RWPE2 (cell line): ENCODE measurements at places on chromosomes 1 and 21.

- DNase-seq, result no peak
Observed at GRCh38 chr1:50091068-50091467, 17.7 kb upstream of the ELAVL4 start.

- no peak for DNase-seq
Observed at GRCh38 chr1:179177182-179177581, 52.3 kb downstream of the ABL2 start.

GRCh38 chr21:28916150-28916893 lies 76.4 kb downstream of the LTN1 start:
- no peak for DNase-seq

DNA sequence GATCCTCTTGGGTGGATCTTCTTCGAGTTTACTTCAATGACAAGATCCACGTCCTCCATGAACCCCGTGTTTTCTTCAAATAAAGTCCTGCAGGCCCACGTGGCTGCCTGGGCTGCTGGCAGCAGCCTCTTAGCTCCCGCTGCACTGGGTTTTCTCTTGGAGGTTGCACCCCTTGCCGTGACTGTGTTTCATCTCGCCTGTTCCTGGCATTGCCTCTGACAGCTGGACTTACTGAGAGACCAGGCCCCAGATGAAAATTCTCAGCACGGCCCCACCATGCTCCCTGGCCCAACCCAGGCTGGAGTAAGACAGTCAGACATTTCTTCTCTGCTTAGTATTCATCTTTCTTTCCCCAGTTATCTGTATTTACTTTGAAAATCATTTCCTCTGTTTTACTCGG lies 274.8 kb upstream of the RUNX1 start:
- no peak for DNase-seq

DNA sequence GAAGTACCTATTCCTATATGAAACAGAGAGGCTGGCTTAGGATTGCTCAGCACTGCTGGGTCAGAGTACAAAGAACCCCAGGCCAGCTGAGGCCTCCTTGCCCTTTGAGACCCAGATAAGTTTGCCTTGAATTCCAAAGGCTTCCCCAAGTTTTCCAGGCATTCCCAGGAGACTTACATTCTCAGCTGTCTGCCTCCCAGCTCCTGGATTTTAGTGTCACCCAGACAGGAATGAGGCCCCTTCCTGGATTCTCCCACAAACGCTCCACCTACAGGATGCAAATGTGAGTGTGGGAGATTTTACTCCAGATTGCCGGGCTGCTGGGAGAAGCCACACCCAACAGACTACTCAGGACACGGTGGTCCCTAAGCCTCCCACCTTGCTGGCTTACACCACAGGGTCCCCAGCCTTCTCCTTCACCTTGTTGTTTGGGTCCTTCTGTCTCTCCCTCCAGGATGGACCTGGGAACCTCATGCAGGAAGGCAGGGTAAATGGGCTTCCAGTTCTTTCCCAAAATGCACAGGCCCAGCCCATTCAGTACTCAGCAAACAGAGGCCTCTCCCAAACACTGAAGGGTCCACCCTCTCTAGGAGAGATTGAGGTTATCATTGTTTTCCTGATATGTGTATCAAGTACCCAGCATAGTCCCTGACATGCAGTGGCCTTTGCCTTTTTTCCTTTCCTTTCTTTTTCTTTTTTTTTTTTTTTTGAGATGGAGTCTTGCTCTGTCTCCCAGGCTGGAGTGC lies 10.6 kb downstream of the RHBG start:
- no peak for DNase-seq

- no peak for DNase-seq
Observed at GRCh38 chr1:89780721-89781120, 40.1 kb upstream of the LRRC8D start.

DNA sequence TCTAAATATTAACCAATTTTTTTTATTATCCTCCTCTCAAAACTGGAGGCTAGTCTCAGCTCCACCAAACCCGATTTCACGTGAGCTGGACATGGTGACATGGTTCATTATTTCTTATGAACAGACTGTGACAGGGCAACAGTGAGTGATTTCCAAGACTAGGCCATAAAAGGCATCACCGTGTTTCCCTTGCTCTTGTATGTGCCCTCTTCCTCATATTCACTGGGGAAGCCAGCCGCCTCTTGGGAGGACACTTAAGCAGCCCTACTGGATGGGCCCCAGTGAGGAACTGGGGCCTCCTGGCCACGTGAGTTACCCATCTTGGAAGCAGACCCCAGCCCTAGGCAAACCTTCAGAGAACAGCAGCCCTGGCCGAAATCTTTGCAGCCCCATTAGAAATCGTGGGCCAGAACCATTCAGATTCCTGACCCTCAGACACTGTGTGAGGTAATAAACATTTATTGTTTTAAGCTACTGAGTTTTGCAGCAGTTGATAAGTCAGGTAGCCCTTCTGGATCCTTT lies 105.0 kb downstream of the GALNT2 start:
- DNase-seq, result no peak

DNA sequence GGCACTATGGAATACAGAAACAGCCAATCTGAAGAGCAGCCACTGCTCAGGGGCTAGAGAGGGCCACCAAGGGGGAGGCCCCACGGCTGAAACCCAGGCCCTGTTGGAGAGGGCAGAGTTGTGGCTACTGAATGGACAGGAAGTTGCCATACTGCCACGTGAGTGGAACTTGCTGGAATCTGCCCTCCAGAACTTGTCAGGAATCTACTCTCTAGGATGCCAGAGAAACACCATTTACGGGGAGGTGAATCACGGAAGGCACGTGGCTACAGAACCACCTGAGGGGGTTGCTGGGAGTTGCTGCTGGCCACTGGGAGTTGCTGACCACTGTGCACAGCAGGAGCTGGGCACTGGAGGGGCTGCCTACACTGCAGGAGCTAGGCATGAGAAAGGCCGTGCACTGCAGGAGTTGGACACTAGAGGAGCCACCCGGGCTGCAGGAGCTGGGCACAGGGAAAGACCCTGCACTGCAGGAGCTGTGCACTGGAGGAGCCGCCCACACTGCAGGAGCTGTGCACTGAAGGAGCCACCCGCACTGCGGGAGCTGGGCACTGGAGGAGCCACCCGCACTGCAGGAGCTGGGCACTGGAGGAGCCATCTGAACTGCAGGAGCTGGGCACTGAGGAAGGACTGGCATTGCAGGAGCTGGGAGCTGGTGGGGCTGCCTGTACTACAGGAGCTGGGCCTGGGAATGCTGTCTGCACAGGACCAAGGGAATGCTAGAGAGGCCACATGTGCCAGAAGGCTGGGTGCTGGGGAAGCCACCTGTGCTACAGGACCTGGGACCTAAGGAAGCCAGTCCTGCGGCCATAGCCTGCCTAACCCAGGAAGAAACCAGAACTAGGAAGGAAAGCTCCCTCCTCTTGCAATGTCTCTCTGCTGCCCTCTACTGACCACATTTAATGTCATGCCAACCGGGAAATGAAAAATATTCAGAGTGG lies 343.4 kb downstream of the MATN1 start:
- DNase-seq, result no peak

DNA sequence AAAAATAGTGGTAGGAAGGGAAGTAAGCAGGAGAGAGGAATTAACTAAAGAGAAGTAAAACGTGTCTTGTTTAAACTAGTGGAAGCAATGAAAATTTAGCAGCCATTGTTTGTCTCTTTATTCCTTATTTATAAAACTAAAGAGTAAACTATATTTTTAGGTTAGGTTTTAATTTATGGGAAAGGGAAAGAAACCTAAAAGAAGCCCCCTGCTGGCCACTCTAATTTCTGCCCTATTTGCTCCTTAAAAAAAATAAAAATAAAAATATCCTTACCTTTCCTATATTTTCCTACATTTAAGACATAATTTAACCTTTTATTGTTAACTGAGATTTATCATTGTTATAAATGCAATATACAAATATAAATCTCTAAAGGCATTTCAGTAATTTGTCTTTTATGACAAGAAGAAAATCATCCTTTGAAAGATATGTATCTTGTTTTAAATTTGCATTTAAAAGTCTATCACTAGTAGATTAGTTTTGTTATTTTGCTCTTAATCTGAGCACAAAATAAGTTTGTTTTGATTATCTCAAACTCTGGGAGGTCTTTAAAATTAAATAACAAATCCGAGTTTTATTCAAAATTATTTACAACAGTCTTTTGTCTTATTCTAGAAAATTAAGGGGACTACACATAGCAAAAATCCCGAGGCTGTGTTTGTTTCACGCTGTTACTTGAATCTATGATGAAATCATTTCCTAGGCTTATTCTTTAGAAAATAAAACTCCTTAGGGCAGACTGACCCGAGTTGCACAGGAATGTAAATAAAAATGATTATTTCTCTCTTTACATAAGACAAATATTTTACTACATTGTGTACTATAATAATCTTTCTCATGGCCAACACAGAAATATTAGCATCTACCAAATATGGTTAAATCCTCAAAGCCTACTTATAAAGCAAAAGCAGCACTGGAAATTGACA lies 201.7 kb downstream of the NRIP1 start:
- no peak for DNase-seq

- DNase-seq, result peak; percentile 94
Observed at GRCh38 chr1:2208309-2209239, 14.0 kb upstream of the FAAP20 start.
